ENCODE measurements at places on chromosomes 3 and 15.

- DNase-seq = no peak
Measured at GRCh38 chr3:40397912-40398311, 10.9 kb downstream of the ENTPD3 start.

- no peak for DNase-seq
Measured at GRCh38 chr3:100695696-100696095, 13.6 kb upstream of the TFG start.

- no peak for DNase-seq
Measured at GRCh38 chr3:162489853-162490252, 993.2 kb downstream of the OTOL1 start.

DNA sequence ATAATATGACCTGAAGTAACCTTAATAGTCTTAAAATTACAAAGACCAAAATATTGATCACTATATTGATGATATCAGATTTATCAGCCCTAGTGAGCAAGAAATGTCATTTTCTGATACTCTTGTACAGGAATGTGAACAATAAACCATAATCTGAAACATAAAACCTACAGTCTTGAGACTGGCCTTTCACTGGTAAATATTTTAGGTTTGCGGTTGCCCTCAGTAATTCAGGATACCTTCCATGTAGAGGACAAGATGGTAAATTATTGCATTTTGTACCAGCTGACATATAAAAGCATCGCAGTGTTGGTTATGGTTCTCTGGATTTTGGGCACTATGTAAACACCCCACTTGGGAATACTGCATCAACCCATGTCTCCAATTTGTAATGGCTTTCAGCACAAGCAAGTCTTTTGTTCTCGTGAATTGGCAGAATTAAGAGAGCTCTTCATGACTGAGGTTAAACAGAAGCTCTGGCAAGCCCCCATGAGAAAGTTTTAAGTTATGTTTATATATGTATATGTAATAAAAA lies 128.5 kb downstream of the LMLN start:
- DNase-seq = no peak

DNA sequence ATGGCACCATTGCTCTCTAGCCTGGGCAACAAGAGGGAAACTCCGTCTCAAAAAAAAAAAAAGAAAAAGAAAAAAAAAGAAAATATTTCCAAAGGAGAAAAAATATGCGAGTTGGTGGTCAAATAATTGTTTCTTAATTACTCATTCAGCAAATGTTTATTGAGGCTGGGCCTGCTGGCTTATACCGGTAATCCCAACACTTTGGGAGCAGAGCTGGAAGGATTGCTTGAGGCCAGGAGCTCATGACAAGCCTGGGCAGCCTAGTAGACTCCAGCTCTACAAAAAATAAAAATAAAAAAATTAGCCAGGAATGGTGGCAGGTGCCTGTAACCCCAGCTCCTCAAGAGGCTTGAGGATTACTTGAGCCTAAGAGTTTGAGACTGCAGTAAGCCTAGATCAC lies 4.1 kb downstream of the KNL1 start:
- DNase-seq = no peak

DNA sequence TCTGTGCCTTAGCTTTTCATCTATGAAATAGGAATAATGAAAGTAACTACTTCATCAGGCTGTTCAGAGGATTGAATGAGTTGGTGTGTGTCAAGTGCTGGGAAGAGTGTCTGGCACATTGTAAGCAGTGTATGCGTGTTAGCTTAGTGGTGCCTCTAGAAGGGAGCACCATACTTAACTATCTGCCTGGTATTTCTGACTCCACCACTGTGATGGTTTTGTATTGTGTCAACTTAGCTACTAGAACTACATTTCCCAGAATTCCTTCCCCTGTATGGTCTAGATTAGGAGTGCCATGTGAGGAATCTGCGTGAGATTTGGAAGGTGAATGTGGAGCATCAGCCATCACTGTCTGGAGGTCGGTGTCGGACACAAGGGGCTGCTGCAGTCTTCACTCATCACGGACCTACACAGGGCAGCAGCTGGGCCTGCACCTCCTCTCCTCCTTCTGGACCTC lies 115.4 kb upstream of the GALNT15 start:
- no peak for DNase-seq
